ENCODE measurements at places on chromosomes 4 and X.

DNA sequence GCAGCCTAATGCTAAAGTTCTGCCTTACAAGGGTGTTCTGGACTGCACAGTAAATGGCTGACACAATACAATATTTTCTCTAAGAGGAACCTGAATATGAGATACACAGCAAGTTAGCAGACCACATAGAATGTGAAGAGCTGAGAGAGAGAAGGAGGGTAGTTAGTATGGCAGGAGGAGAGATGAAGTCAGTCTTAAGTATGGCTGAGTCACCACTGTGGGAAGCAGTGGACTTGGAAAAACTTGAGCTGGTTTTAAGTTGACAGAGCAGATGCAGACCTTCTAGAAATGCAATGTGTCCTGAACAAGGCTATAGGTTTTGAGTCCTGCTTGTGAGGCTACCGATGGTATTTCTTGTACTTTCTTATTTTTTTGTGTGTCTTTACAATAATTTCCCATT, 172.5 kb downstream of the SH2D1A start:
- DNase-seq, result no peak

DNA sequence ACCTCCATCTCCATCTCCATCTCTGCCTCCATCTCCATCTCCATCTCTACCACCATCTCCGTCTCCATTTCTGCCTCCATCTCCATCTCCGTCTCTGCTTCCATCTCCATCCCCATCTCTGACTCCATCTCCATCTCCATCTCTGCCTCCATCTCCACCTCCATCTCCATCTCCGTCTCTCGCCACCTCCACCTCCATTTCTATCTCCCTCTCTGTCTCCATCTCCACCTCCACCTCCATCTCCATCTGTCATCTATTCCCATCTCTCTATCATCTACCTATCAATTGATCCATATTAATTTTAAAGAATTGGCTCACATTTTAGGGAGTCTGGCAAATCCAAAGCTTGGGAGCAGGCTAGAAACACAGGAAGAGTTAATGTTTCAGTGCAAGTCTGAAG, 39.6 kb upstream of the CHRNA9 start:
- no peak for DNase-seq

GRCh38 chrX:10009741-10010140, 42.6 kb downstream of the CLDN34 start:
- no peak for DNase-seq

GRCh38 chr4:88674565-88674964, 23.1 kb downstream of the NAP1L5 start:
- no peak for DNase-seq

- no peak for DNase-seq
These were observed 764.3 kb upstream of the AADAT start for GRCh38 chr4:170854097-170854496.

DNA sequence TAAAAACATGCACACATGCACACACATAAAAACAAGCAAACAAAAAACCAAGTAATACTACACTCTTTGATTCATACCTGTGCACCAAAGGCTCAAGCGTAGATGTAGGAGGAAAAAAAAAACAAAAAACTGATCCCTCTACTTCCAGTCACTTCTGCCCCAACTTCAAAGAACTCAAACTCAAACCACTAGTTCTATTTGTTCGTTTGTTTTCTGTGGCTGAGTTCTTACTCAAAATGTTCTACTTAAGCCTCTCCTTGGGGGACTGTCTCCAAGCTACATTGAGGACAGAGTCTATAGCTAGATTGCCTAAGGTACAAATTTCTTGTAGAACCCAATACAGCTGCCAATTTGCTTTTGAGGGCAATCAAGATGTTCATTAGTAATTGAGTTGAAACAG, 171.0 kb upstream of the ATOH1 start:
- DNase-seq, result no peak

- no peak for DNase-seq
These were observed 1.7 kb downstream of the SAT1 start for GRCh38 chrX:23784470-23785331.

DNA sequence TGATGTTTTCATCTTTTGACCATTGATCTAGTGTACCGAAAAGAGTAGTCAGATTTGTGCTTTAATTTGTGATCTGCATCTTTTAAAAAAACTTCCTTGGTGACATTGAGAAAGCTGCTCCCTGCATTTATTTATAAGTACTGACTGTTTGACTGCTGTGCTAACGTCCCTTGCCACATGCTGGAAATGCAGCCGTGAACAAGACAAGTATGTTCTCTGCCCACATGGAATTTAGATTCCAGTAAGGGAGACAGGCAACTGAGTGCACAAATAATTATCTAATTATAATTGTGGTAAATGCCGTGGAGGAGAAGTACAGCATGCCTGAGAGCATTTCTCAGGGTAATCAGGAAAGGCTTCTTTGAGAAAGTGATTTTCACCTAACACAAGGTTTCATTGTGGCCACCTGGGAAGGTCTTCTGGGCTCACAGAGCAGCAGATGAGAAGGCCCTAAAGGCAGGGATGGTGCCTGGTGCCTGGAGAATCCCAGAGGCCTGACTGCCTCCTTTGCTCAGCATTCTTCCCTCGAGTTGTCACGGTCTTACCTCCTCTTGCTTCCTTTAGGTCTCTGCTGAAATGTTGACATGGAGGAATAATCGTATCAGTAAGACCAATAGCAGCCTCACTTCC, 55.8 kb downstream of the PTTG2 start:
- no peak for DNase-seq

DNA sequence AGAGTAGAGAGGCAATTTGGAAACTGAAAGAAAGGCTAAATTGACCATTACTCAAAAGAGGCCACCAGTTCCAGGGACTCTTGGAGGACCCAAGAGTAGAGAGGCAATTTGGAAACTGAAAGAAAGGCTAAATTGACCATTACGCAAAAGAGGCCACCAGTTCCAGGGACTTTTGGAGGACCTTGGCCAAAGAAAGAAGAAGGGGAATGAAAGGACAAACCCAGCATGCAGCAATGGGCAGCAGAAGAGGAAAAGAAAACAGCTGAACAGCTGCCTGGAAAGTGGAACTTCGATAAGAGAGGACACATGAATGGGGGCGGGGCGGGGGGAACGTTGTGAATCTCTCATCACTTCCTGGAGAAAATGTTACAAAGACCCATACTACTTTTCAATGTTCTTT, 80.8 kb downstream of the PALLD start:
- DNase-seq, result no peak
